ENCODE measurements at places on chromosomes 7 and 10.

DNA sequence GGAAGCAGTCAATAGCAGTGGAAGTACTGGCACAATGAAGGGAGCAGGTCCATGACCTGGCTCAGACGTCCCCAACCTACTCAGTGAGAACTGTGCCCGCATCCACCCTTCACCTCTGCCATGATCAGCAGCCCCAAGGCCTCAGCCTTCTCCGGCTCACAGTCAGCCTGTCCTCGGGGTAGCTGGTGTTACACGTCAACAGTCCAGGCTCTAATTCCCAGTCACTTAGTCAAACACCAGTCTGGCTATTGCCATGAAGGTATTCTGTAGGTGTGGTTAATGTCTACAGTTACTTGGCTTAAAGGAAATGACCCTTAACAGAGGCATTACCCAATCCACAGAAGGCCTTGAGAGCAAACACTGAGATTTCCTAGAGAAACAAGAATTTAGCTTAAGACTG, 49.1 kb downstream of the GRB10 start:
- no peak for DNase-seq

DNA sequence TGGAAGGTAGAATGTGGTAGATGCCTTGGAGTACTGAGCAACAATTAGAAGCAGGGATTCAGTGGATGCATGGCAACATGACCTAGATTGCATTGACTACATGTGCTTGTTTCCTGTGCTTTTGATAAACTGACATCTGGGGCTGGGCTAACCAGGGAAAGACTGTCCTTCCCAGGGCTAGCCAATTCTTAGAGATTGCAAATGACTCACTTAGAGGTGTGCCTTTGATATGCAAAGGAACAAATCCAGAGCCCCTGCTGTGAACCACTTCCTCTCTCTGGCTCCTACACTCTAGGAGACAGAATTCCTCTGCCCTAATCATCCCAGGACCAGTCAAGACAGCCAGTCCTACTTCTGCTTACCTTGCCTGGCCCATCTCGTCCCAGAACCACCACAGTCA, 651.5 kb downstream of the LRMDA start:
- no peak for DNase-seq

DNA sequence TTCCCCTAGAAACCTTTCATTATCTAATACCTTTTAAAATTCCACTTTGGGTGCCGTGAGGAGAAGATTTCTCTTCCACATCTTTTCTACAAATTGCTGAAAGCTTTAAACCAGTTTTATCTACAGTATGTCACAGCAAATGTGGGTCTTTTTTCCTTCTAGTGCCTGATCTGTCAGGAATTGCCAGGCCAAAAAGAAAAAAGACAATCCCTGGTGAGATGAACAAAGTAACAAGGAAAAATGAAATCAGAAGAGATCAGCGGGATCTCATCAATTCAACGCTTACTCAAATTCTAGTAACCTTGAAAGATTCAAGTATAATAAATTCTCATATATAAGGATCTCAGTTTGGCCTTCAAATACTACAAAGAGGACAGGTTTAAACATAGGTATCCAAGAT, 449.5 kb downstream of the CALN1 start:
- DNase-seq = no peak

GRCh38 chr10:80154978-80155695, 22.6 kb downstream of the PLAC9 start:
- DNase-seq = no peak

DNA sequence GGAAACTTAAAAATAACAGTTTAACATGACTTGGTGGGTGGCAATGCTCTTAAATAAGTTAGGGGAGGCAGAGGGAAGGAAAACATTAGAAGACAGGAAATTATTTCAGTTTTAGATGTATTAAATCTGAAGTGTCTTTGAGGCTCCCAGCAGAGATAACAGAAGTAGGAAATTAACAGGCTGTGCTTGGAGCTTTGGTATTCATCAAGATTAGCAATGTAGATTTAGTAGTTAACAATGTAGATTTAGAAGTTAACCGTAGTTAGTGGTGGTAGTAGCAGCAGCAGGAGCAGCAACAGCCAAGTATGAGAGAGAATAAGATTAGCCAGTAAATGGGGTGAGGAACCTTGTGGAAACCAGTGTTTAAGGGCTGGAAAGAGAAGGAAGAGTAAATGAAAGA, 48.7 kb upstream of the UBN2 start:
- no peak for DNase-seq

GRCh38 chr7:98079891-98080648, 26.6 kb upstream of the LMTK2 start:
- no peak for DNase-seq

- DNase-seq = no peak
These were observed 29.7 kb upstream of the INMT start for GRCh38 chr7:30722187-30722586.

- no peak for DNase-seq
These were observed 13.3 kb downstream of the RGR start for GRCh38 chr10:84258034-84258695.

GRCh38 chr10:81953420-81953819, 78.4 kb downstream of the NRG3 start:
- DNase-seq = no peak

DNA sequence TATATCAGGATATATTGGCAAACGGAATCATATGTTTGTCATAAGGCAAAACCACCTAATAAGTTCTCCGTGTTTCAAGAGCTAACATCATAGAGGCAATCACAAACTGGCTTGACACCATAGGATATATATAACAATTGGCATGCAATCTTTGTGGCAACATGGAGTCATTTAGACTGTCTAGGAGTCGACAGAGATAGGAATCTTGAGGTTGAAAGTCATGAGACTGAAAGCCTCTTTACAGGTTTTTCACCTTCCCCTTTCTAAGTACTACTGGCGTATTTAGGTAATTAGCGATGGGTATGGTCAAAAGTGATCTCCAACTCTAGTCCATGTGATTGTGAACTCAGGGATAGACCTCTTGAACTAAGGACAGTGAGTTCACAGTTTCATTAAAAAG, 63.7 kb downstream of the THSD7A start:
- no peak for DNase-seq

DNA sequence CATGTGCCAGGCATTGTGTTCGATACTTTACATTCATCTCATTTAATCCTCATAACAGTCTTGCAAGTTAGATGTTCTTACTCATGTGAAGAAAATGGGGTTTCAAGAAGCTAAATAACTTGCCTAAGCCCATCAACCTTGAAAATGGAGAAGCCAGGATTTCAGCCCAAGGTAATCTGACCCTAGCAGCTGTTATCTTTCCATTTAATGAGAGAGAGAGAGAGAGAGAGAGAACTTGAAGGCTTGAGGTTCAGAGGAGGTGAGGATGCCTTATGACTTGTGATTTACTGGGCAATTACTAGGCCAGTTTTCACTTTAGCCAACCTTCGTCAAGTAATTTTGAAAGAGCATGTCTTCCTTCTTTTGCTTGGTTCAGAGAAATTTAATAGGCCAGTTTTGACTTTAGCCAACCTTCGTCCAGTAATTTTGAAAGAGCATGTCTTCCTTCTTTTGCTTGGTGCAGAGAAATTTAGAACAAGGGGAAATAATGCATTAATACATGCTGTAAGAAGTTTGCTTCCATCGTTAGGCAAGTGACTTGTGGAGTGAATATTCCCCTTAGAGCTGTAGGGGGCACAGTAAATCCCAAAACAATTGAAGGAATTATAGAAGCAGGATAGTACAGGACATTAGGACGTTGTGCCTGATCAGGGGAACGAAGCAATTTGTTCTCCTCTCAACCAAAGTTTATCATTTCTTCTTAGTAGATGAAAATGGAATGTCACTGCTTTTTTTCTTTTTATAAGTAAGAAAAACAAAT, 143.0 kb upstream of the BMPER start:
- no peak for DNase-seq

DNA sequence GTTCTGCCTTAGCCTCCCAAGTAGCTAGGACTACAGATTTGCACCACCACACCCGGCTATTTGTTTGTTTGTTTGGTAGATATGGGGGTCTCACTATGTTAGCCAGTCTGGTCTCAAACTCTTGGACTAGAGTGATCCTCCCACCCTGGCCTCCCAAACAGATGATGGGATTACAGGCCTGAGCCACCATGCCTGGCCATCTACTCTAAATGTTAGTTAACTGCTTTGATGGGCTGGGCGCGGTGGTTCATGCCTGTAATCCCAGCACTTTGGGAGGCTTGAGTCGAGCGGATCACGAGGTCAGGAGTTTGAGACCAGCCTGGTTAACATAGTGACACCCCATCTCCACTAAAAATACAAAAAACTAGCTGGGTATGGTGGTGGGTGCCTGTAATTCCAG, 74.8 kb downstream of the SEPTIN14 start:
- DNase-seq = no peak

GRCh38 chr7:7129381-7129780, 53.0 kb upstream of the C1GALT1 start:
- DNase-seq = no peak

DNA sequence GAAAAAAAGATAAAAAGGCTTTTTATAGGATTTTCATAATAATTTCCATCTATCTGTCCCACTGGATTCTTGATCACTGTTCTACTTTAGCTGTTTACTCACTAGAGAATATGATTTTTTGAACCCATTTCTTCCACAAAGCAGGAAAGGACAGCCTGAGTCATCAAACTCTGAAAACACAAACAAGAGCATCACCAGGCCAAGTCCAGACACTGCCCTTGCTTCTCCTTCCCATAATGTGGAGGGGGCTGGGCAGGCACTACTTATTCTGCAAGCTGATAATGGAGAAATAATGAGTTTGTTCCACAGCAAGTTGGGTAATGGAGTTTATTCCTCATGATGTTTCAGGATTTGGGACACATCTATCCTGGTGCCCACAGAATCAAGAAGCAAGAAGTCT, 13.0 kb upstream of the KCNIP2 start:
- no peak for DNase-seq

All from C1 segment of cervical spinal cord (tissue), 14 donors.